Stimulated activated CD4-positive, alpha-beta T cell treated with anti-CD3 and anti-CD28 coated beads, Interleukin-15, amount 100 ng/mL, for 1 hour (primary cell): ENCODE measurements at places on chromosomes 4 and X.

- no peak for DNase-seq
Observed at GRCh38 chr4:111754003-111754402, 391.3 kb upstream of the FAM241A start.

DNA sequence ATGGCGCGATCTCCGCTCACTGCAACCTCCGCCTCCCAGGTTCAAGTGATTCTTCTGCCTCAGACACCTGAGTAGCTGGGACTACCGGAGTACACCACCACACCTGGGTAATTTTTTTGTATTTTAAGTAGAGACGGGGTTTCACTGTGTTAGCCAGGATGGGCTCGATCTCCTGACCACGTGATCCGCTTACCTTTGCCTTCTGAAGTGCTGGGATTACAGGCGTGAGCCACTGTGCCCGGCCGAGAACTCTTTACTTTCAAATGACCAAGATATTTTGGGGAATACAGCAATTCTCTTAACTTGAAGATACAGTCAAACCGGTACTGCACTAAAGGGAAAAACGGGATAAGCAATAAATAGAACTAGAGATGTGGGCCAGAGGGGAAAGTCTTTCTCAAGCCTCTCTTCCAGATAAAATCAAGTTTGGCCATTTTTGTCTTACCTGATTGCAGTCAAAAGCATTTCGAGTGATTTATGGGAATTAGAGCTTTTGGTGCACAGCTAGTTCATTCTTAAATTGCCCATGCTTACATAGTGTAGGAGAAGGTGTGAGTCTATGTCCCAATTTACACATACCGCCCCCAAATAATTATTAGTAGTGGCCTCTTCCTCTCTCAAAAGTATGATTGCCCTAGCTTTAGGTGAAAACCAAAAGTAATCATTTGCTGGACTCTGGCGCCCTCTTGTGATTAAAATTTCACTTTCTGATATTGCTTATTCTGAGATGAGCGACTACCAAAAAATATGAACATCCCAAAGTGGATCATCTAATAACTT lies 53.2 kb upstream of the ABCG2 start:
- DNase-seq, result no peak

DNA sequence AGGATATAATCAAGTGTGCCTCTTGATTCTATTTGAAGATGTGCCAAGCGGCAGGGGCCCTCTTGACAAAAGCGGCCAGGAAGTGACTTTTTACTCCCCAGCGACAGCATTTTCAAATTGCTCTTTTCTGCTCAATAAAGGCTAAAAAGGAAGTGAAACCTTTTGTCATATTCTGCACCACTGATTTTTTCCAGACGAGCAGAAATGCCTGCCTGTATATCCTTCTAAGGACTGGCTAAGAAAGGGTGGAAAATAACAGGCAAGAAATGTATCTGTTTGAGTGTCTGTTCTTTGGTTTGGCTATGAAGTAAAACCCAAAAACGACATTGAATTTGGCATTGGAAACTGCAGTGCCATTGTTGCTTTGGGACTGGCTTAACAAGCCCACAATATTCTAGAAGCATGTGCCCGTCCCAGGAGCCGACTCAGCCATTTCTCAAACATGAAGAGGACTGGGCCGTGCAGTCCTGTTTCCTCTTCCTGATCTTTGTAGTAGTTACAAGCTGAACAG lies 25.4 kb downstream of the TMSB4X start:
- DNase-seq, result no peak

DNA sequence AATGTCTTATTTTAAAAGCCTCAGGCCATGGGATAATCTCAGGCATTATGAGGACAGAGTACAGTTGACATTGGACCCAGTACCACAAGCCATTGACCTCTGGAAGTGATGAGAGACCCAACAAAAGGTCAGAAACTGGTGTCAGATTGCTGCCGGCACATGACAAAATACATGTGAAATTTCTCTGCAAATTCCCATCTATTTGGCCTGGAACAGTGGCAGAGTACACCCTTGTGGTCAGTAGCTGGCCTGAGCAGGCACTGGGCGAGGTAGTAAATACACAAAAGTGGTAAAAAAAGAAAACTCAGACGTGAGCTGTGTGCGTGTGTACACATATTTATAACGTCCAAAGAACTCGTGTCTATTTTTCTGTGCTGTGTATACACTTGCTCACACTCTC lies 155.5 kb downstream of the DHX15 start:
- DNase-seq, result no peak

DNA sequence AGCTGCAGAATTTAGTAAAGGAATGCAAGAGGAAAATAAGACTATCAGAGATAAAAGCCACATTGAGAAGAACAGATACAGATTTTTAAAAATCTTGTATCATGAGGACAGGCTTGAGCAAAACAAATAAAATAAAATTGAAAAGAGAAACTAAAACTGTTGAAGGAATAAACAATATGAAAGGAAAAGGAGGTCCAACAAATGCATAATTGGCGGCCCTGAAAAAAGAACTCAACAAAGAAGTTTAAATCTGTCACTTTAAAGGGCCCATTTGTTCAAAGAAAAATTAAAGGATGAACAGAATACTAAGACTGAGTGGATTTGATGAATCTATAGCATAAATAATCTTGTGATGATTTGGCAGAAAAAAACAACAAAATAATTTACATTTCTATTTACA lies 36.5 kb downstream of the TMPRSS11B start:
- no peak for DNase-seq

GRCh38 chrX:8748855-8749254 lies 16.9 kb upstream of the ANOS1 start:
- DNase-seq, result no peak
